ENCODE measurements at places on chromosomes 12 and 14. TPM values are rescaled to one million over a fixed set of nuclear protein-coding genes. Genes with fewer than 3 reads are reported as not detected.
A peak's percentile ranks its signal among the peaks of the same experiment; 100 is the strongest.

GRCh38 chr12:69401940-69402339 is 42.4 kb downstream of the YEATS4 start:
- H3K27me3 ChIP-seq = no peaks in the 10 kb centered on the region
- no peaks in the 10 kb centered on the region for H3K4me1 ChIP-seq
- peak overlapping the region; percentile 86 for H3K27ac ChIP-seq
- no peak for DNase-seq

- H3K36me3 ChIP-seq = no peaks in the 10 kb centered on the region
- H3K4me1 ChIP-seq = no peaks in the 10 kb centered on the region
- H3K27me3 ChIP-seq = no peaks in the 10 kb centered on the region
- no peak overlapping the region for H3K27ac ChIP-seq
- no peak overlapping the region for H3K4me3 ChIP-seq
These were observed 30.8 kb downstream of the SMOC1 start for GRCh38 chr14:69909826-69910550.

DNA sequence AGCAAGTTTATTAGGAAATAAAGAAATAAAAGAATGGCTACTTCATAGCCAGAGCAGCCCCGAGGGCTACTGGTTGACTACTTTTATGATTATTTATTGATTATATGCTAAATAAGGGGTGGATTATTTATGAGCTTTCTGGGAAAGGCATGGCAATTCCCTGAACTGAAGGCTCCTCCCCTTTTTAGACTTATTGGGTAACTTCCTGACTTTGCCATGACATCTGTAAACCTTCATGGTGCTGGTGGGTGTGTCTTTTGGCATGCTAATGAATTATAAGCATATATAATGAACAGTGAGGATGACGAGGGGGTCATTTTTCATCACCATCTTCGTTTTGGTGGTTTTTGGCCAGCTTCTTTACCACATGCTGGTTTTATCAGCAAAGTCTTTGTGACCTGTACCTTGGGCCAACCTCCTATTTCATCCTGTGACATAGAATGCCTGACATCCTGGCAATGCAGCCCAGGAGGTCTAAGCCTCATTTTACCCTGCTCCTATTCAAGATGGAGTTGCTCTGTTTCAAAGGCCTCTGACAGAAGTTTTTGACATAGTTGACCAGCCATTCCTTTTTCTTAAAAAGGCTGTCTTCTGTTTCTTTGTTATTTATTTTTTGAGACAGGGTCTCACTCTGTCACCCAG is 11.1 kb upstream of the PTGES3 start:
- H3K4me1 ChIP-seq = no peaks in the 10 kb centered on the region
- H3K27ac ChIP-seq = no peak overlapping the region
- H3K4me3 ChIP-seq = no peak overlapping the region
- H3K27me3 ChIP-seq = no peaks in the 10 kb centered on the region
- no peaks in the 10 kb centered on the region for H3K36me3 ChIP-seq

DNA sequence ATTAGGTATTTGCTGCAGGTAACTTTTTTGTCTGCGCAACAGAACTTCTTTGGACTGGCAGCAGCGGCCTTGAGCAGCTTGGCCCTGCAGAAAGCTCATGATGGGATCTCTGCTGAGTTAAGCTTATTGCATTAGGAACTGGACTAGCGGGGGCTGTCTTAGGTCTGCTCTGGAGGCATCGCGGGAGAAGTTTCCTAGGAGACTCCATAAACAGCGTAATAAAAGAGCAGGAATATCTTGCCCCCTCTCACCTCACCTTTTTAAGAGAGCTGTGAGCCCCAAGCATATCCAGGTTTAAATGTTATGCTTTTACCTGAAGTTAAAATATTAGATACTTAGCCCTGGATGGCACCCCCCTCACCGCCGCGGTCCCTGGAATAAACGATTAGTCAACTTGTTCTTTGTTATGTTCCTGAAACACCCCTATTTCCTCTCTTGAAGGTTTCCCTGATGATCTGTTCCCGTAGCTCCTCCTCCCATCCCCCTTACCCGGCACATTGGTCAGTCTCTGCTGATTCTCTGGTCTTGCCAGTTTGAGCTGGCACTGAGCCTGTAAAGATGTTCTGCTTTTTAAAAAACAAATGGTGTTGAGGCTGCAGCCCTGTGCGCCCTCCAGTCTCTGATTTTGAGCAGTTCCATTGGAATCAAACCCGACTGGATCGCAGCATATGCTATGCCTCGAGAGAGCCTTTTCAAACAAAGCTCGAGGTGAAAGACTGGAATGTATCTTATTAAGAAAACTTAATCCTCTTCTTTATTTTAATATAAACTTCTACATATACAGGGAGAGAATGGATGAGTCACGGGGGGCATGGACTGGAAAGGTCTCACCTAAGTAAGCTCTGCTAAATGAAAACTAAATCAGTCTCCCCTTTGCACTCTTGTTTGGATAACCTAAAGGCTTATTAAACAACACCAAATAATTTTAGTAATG is 1.9 kb downstream of the MLXIP start:
- H3K27me3 ChIP-seq = no peaks in the 10 kb centered on the region
- no peak overlapping the region for H3K27ac ChIP-seq
- H3K36me3 ChIP-seq = no peaks in the 10 kb centered on the region

DNA sequence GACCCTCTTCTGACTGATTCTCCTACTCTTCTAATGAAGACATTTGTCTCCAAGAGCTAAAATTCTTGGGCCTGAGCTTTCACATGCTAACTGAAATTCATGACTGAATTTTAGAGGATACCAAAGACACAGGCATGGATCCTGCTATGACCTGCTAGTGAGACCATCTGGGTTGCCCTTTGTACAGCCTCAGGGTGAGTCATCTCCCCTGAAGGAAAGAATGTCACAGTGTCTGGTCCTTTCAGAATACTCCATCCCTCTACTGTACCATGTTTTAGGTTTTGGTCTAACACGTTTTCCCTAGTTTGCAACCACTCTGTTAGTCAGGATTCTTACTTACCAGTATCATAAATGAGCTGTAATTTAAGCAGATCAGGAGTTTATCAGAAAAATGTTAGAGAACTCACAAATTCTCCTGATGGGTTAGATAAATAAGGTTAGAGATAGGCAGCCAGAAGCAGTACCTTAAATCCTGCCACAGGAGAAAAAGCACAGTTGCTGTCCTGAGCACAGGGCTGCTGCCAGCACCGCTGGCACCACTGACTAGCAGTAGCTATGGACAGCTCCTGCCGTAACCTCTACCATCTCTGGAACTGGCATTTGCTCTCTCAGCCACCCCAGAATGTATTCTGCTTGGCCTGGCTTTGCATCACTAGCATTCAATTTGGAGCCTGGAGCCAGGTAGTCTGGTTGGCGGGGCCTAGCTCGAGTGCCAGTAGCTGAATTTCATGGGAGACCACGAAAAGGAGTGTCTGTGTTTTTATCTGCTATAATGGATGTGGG is 127.6 kb downstream of the ANO6 start:
- H3K4me3 ChIP-seq = no peak overlapping the region
- H3K36me3 ChIP-seq = no peaks in the 10 kb centered on the region
- DNase-seq = no peak
- H3K27ac ChIP-seq = no peak overlapping the region
- no peaks in the 10 kb centered on the region for H3K27me3 ChIP-seq
- peaks cover 6% of the 10 kb centered on the region for H3K4me1 ChIP-seq

Gene E2F7
- 0.30 TPM for total RNA-seq
